ENCODE measurements at places on chromosomes 3 and 15.

GRCh38 chr3:16599694-16600093, 5.5 kb downstream of the DAZL start:
- DNase-seq = no peak

- DNase-seq = no peak
Observed at GRCh38 chr3:127677541-127678314, 5.0 kb downstream of the ABTB1 start.

- DNase-seq = no peak
Observed at GRCh38 chr3:46845860-46846623, 17.2 kb downstream of the MYL3 start.

GRCh38 chr15:28080386-28080785, 18.7 kb downstream of the OCA2 start:
- no peak for DNase-seq

- no peak for DNase-seq
Observed at GRCh38 chr3:171172070-171172469, 145.6 kb upstream of the SLC2A2 start.

GRCh38 chr3:55434789-55435188, 52.3 kb downstream of the WNT5A start:
- DNase-seq = no peak

GRCh38 chr3:66427951-66428474, 72.8 kb downstream of the LRIG1 start:
- DNase-seq = no peak
